Activated T-helper 1 cell treated with Interleukin-2 at 50 U/mL for 16 hours (primary cell): ENCODE measurements at places on chromosomes 12 and 14.
A peak's percentile ranks its signal among the peaks of the same experiment; 100 is the strongest.

DNA sequence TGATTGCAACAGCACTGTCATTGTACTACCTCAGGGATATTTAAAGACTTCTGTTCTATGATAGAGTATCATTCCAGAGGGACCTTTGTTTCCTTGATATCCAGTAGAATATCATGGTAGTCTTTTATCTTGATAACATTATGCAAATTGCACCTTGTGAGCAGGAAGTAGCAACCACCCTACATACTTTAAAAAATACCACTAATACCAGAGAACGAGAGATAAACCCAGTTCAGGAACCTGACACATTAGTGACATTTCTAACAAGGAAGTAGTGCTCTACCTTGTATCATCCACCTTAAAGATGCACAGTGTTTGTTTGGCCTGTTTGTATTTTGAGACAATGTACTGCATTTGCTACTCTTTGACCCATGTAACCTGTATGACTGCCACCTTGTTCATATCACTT is 8.8 kb upstream of the MAP4K5 start:
- DNase-seq = no peak

DNA sequence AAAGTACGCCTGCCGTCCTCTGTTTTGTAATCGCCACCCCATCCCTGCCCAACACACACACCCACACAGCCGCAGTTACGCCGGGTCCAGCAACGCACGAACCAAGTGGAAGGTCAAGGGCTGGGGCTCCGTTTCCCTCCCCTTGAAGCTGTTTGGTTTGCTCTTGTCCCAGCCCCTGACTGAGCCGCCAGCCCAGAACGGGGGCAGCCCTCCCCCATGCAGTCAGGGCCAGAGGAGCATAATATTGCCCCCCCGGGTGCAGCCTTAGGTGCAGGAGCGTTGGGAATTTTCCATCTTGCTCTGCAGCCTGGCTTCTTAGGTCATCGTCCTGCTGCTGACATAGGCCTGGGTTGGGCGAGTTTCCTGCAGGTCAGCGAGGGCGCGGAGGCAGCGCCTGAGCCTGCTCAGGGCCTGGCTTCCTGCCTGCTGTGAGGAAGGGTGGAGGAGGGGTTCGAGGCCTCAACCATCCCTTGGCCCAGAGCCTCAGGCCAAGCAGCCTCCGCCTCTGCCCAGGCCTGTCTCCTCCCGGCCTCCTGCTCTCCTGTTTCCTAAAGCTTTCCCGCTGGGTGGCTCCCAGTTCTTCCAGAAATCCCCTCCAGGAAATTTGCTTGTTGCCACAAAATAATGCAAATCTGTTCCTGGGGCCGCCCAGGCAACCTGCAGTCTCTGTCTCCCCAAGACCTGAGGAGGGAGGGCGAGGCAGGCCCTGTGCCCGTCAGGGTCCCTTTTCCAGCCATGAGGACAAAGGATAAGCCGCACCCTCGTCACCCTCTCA is 44.5 kb downstream of the PSMA6 start:
- DNase-seq = no peak

DNA sequence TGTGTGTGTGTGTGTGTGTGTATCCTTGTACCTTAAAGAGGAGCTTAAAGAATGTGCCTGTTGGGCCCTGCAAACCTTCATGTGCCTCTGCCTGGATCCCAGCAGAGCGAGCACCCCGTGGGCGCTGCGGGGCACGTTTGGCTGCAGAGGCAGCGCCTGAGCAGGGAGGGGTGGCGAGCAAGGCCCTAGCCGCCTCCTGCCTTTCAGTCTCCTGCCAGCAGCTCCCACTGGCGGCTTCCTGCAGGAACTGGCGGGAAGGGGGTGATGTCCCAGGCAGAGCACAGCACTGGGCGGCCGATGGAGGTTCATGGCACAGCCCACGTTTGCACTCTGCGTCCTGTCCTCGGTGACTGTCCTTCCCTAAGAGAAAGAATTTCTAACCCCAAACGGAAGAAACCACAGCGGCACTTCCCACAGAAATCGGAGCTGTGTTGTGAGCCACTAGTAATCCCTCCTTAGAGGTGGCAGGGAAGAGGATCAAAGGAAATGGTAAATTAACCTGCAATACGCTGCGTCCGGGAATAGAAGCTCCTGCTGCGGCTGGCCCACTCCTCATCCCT is 19.8 kb downstream of the ZBTB42 start:
- no peak for DNase-seq

- DNase-seq = no peak
These were observed 81.6 kb downstream of the PHETA1 start for GRCh38 chr12:111287125-111287900.

- DNase-seq = no peak
These were observed 7.6 kb downstream of the SAMD4A start for GRCh38 chr14:54574528-54574927.

DNA sequence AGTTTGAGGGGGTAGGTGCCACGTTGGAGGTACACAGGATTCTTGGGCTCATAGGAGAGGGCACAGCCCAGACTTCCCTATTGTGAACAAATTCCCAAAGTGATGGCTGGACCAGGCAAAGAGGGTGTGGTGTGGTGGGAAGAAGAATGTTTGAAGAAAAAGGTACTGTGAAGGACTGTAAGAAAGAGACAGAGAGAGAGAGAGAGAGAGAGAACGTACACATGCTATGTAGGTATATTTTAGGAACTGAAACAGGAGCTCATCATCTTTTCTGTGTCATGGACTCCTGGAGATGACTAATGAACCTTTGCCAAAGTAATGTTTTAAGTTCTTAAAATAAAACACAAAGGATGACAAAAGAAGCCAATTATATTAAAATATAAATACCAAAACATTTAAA is 24.5 kb downstream of the SLC17A8 start:
- DNase-seq = no peak

DNA sequence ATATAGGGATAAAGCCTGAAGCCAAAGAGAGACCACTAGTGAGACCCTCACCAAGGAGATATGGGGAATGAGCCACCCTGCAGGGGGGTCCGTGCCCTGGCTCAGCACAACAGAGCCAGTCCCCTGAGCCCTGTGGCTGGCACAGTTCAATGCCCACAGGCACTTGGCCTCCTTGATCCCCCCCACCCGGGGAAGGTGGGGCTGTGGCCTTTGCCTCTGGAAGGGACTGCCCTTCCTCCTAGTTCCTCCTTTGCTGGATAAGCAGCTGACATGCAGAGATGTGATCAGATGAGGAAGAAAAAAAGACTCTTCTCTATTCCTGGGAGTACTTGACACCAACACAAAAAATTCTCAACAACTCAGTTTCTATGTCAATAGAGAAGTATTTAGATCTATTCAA is 19.9 kb downstream of the TTC7B start:
- DNase-seq = no peak

DNA sequence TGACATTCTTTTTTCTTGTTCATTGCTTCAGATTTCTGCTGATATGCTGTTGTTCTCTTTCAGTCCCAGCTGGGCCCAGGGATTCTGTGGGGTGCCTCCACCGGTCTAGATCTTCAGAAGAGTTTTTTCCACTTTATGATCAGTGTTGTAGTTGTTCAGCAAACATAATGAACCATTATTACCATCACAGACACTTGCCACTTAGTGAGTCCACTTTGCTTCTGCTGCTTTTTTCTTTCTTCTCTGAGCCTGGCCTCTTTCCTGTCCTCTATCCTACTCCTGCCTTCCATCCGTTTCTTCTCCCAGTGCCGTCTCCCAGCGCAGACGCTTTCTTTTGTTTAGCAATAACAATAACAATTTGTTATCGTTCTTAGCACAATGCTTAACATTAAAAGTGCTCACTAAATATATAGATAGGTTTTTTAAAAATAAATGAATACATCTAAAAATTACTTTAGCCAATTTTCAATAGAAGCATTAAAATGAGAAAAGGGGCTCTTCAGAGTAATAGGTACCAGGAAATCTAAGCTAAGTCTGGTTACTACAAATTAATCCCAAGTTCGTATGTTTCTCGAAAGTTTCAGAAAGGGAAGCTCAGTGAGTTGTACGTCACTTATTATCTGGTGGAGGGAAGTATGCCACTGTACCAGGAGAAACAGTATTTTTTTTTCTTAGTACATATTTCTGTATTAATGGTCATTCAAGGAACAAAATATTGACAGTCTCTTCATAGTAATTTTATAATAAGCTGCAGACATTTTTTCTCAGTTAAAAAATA is 98.2 kb downstream of the SRGAP1 start:
- no peak for DNase-seq

GRCh38 chr14:101812071-101812470 is 50.6 kb downstream of the PPP2R5C start:
- no peak for DNase-seq

- DNase-seq = no peak
These were observed 183.0 kb downstream of the ERC1 start for GRCh38 chr12:1173781-1174617.

DNA sequence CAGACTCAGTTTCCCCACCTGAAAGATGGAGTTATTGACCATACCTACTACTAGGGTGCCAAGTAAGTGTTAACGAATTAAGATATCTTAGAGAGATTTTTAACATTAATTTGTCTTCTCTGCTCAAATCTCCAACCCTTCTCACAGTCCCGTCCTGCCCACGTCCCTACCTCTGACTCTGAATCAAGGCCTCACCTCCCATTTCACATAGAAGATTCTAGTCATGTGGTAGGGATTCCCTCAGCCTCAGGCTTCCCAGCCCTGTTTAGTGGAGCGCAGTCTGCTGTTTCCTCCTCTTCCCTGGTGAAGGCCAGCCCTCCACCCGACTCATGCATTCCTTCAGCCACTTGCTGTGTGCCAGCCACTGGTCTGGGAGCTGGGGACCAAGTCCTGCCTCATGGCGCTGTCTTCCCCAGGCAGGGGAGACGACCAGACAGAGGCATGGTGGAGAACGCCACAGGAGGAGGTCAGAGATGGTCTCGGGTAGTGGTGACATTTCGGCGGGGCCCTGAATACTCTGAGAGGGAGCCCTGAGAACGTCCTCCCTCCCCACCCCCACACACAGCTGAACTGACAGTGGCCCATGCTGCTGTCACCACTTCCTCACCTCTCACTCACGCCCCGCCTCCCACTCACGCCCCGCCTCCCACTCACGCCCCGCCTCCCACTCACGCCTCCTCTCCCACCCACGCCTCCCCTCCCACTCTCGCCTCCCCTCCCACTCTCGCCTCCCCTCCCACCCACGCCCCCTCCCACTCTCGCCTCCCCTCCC is 38.8 kb downstream of the TMEM63C start:
- no peak for DNase-seq

- DNase-seq = no peak
These were observed 192.6 kb downstream of the TTC6 start for GRCh38 chr14:37787879-37788494.

DNA sequence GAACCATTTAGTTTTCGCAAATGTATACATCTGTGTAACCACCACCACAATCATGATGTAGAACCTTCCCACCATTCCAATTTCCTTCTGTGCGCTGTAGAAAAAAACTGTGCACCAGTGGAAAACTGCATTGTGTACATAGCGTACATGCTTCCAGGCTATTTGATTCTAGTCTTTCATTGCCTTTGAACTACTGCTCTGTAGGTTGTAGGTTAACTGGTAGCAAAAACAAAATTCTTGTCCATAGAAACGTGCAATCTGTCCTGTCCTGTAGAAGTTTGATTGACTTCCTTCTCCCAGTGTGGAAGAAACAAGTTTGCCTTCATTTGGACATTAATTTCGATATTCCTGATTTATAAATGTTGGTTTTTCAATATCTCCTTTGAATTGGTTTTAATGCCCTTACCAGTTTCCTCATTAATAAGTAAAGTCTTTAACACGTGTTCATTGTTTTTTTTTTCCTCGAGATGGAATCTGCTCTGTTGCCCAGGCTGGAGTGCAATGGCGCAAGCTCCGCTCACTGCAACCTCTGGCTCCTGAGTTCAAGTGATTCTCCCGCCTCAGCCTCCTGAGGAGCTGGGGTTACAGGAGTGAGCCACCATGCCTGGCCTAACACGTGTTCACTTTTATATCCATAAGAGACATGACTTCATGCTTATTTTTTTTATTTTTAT is 3.6 kb upstream of the ISM2 start:
- DNase-seq = no peak

DNA sequence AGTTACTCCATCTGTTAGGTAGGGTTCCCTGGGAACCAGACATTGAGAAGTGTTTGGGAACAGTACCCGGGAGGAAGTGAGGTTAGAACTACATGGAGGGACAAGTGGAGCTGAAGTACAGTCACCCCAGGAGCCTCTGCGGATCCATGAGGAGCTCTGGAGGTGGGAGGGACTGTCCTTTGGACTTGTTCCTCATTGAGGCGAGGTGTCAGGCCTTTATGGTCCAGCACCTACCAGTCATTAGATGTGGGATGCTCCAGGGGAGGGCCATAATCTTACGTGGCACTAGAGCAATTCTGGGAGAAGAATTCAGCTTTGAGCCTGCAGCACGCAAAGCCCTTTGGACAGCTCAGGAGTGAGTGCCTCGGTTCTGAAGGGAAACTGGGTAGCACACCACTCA is 142.8 kb downstream of the DACT1 start:
- no peak for DNase-seq

- no peak for DNase-seq
These were observed 32.4 kb upstream of the ULK1 start for GRCh38 chr12:131862084-131862441.

DNA sequence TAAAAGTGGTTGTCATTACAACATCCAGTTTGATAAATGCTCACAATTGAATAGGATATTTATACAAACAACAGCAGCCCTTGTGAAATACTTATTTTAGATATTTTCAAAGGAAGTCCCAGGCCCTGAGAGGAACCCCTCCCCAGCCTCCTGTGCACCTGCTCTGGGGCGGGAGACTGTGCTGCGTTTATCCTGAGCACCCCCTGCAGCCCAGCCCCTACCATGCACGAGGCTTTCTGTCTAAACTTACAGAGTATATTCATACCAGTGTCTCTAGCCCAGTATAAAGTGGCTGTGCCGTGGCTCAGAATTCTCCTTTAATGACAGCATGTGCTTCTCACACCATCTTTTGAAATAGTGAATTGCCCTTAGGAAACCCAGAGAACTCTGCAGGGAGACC is 1084.3 kb downstream of the TMEM121 start:
- DNase-seq = no peak

DNA sequence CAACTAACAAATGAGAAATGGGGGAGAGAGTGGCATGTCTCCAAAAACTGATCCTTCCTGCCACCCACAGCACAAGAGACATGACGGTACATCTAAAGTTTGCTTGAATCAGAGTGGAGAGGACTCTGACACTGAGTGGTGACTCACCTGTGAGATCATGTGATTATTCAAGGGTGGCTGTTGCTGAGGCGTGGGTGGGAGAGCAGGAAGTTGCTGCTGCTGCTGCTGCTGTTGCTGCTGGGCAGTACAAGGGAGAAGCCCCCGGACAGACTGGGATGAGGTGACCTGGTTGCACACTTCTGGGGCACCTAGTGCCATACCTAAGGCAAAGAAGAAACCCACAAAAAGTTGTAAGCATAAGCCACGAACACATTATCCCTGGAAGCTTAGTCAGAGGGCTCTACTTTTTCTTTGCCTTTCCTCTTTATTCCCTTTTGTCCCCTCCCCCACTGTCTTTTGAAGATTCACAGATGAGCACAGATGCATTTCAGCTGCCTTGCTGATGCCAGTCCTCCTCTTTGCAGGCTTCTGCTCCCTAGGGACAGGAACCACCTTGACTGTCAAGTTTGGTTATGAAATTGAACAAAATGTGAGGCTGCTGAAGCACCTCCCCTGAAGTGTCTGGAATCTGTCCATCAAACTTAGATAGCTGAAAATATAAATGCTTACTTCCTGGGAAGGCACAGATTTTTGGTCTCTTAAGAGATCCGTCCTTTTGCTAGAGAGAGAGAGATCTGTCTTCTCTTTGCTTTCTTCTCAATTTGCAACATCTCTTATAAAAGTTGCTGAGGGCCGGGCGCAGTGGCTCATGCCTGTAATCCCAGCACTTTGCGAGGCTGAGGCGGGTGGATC is 29.4 kb upstream of the STAC3 start:
- DNase-seq = peak; percentile 45

- DNase-seq = no peak
These were observed 179.3 kb downstream of the GALC start for GRCh38 chr14:87813686-87814085.

- DNase-seq = no peak
These were observed 23.8 kb downstream of the GRIN2B start for GRCh38 chr12:13957576-13957975.
